Esophagus mucosa (tissue), 1 donor: ENCODE measurements at places on chromosomes 16 and 17. TPM values are rescaled to one million over a fixed set of nuclear protein-coding genes. Genes with fewer than 3 reads are reported as not detected.

The CASKIN2 gene
- total RNA-seq: 13.9 TPM

The HOXB6 gene
- 0.28 TPM for total RNA-seq

The HOXB2 gene
- total RNA-seq: 14.1 TPM

The CHST4 gene
- total RNA-seq: 0.16 TPM

The TBC1D3H gene
- total RNA-seq: not detected

The SLC13A2 gene
- not detected for total RNA-seq

The PRPSAP1 gene
- total RNA-seq: 42.0 TPM

- ATAC-seq: no peak
These were observed 519 bp upstream of the NTN1 start for GRCh38 chr17:9020824-9021157.

DNA sequence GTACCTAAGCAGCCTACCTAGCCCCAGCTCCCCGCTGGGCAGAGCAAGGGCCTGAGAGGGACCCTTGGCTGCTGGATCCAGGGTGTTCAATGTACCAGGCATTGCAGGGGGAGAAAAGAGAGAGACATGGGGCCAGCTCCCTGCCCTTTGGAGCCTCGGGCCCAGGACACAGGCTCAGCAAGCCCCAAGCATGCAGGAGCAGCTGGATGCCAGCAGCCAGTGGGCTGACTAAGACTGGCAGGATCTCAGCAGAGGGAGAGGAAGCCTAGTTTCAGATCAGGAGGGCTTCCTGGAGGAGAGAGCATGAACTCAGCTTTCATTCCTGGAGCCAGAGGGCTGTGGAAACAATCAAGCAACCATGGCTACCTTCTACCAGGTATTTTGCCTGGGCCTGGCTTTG is 82.0 kb upstream of the NKD1 start:
- ATAC-seq: no peak

DNA sequence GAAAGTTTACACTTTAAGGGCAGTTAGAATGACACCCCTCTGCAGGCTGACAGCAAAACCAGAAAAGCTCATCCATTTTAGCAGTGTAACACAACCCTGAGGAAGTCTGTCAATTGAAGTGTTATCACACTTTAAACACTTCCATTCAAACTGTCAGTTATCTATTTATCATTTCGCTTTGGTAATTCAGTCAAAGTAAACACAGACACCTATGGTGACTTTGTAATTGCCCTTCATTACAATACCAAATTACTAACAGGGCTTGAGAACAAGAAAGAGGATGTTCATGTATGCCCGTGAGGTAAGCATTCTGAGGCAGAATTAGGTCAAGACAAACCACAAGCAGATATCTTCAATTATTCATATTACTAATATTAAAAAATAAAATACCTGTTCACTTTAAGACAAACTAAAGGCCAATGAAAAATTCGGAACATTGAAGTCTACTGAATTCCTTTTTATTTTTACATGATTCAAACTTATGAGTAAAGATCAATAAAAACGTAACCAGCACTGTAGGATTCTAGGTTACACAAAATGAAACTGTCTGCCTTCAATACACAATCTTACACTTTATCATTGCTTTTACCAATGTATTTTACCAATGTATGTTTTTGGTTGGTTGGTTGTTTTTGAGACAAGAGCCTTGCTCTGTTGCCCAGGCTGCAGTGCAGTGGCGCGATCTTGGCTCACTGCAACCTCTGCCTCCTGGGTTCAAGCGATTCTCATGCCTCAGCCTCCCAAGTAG is 57.1 kb downstream of the BRIP1 start:
- ATAC-seq: no peak

- no peak for ATAC-seq
These were observed 3.2 kb downstream of the CSF3 start for GRCh38 chr17:40018211-40019121.

DNA sequence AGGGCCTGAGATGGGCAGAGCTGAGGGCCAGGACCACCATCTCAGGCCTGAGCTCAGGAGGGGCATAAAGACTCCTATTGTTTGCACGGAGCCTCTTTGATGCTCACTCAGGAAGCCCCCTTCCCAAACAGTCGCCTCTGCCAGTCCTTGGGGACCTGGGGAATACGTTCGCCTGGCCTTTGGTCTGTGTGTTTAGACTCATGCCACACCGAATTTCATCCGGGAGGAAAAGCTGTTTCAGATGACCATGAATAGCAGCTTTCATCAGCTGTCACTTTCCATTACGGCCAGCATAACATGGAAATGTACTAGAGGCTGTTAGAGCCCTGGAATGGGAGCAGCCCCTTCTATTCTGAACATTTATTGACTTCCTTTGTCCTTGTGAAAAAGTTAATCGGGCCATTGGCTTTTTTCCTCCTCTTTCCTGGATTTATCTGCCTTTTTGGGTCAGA is 139.0 kb downstream of the HS3ST3A1 start:
- ATAC-seq: no peak

DNA sequence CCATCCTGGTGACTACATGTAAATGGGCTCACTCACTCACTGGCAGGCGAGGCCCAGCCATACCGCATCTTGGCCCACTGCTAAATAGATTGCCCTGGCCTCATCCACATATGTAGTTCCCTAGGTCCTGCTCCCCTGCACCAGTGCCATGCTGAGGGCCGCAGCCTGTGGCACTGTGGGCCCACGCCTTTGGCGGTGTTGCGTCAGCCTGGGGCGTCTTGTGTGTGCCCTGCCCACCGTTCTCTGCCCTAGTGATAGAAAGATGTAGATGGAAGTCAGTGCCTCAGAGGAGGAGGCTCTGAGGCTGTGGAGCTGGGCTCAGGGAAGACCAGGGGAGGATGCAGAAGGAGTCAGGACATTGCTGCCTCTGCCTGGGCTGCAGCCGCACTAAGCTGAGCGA is 18.9 kb downstream of the C17orf75 start:
- no peak for ATAC-seq

DNA sequence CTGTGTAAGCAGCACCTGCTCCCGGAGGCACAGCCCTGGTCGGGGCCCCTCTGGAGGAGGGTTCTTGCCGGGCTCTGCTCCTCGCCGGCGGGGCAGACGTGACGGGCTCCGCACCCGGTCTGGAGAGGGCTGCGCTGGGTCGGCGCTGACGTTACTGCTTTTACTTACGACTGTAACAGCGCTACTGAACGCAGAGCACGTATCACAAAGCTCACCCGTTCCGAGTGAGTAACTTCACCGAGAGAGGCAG is 1.3 kb upstream of the RAB40C start:
- peak; percentile 1 for ATAC-seq

- ATAC-seq: no peak
These were observed 96.7 kb upstream of the CDH5 start for GRCh38 chr16:66269617-66270332.

- ATAC-seq: peak; percentile 73
These were observed 76.0 kb downstream of the CHD9NB start for GRCh38 chr16:52976539-52977167.

DNA sequence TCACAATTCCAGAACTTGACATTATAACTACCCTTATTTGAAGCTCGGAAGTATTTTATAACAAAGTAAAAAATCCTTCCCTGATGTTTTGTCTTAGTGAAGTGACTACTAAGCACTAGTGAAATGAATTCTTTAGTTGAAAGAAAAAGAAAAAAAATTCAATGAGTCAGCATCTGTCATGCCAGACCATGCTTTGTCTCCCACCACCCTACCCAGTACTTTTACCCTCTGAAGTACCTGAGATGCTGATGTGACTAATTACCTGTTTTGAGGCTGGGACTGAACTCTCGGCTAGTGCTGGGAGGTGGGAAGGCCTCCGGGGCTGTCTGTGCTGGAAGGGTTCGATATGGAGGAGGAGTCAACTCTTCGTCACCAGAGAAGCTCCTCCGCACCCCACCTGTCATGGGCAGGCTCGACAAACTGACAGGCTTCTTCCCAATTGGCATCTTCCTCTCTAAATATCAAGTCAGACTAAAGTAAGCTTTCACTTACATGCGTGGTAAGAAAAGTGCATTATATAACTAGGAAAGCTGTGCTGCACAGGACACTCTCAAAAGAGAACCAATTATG is 19.6 kb downstream of the NME2 start:
- ATAC-seq: no peak

DNA sequence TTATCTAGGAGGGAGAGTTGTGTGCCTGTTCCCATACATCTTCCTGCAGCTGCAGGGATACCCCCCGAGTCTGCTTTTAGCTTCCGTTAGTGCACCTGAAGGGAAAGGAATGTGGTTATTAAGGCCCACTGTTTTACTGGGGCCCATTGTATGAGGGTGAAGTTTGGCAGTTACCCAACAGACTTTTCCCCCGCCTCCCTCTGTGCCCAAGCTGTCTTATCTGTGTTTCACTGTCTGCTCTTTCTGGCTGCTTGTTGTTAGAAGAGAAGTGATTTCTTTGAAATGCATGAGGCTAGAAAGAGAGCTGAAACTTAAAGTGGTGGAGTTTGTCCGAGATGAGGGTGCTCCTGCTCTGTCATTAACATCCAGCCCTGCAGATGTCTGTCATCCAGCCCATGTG is 7.4 kb upstream of the OR1A2 start:
- no peak for ATAC-seq

- no peak for ATAC-seq
These were observed 15.8 kb upstream of the AGRP start for GRCh38 chr16:67499106-67499505.

GRCh38 chr17:46733837-46734475 is 84.5 kb downstream of the WNT3 start:
- ATAC-seq: peak; percentile 83

DNA sequence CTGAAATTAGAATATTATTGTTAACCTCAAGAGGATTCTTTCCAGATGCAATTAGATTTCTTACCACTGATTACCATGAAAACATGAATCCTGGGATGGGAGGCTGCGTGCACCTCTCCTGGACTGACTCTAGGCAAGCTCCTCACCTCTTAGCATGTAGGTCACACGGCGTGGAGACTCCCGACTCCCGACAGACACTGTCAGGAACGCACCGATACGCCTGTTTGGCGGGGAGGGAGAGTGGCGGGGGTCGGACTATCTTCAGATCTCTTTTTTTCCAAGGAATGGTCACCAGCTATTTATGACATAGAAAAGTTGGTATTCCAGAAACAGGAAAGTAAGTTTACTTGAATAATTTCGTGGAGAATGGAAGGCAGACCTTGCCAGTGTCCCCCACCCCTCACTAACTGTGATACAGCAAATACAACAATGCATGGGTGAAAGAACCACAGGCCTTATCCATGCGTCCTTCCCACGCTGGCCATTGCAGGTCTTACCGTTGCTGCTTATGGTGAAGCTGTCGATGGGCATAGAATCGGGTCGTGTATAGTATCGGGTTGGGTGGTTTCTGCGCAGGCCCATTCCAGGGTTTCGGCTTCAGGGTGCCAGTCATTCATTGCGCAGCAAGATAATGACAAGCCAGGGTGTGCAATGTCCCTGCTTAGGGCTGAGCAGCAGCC is 62.6 kb upstream of the ENDOV start:
- no peak for ATAC-seq

GRCh38 chr17:9294661-9295210 is 273.4 kb downstream of the NTN1 start:
- ATAC-seq: no peak

DNA sequence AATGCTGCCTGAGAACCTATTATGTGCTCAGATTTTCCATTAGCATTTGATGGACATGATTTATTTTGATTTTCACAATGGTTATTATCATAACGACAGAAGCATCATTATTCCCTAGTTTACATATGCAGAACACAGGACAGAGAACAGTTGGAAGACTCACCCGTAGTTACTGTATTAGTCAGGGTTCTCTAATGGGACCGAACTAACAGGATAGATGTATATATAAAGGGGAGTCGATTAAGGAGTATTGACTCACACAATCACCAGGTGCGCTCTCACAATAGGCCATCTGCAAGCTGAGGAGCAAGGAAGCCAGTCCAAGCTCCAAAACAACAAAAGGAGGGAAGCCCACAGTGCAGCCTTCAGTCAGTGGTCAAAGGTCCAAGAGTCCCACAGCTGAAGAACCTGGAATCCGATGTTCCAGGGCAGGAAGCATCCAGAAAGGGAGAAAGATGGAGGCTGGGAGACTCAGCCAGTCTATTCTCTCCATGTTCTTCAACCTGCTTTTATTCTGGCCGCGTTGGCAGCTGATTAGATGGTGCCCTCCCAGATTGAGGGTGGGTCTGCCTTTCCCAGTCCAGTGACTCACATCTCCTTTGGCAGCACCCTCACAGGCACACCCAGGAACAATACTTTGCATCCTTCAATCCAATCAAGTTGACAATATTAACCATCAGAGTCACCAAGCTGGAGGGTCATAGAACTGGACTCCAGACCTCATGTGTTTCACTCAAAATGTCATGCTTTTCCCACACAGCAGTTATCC is 92.7 kb upstream of the XYLT1 start:
- peak; percentile 61 for ATAC-seq

DNA sequence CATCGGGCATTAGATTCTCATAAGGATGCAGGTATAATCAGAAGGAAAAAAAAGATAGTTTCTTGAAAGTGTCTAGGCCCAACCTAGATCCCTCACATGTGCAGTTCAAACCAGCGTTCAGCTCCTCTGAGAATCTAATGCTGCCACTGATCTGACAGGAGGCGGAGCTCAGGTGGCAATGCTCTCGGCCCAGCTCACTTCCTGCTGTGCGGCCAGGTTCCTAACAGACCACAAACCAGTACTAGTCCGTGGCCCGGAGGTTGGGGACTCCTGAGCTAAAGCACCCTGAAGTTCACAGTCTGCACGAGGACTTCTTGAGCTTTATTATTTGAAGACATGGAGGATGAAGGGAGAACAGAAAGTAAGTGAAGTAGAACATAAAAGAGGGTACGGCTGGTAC is 16.8 kb downstream of the SMCR8 start:
- ATAC-seq: no peak

- ATAC-seq: no peak
These were observed 236.1 kb downstream of the GRIN2A start for GRCh38 chr16:9946022-9946720.

GRCh38 chr16:59216291-59216690 is 482.2 kb upstream of the GOT2 start:
- no peak for ATAC-seq

GRCh38 chr16:57262841-57263540 is 17.9 kb downstream of the ARL2BP start:
- peak; percentile 8 for ATAC-seq

GRCh38 chr16:15898654-15899053 is 10.3 kb upstream of the CEP20 start:
- ATAC-seq: no peak

DNA sequence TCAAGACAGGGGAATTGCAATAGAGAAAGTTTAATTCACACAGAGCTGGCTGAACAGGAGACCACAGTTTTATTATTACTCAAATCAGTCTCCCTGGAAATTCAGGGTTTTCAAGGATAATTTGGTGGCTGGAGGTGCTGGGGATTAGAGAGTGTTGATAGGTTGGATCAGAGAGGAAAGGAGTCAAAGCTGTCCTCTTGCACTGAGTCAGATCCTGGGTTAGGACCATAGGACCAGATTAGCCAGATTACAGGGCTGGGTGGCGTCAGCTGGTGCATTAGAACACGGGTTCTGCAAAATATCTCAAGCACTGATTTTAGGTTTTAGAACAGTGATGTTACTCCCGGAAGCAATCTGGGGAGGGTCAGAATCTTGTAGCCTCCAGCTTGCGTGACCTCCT is 1.8 kb upstream of the NSMCE1 start:
- no peak for ATAC-seq
